ENCODE measurements at places on chromosomes 2 and 18.

DNA sequence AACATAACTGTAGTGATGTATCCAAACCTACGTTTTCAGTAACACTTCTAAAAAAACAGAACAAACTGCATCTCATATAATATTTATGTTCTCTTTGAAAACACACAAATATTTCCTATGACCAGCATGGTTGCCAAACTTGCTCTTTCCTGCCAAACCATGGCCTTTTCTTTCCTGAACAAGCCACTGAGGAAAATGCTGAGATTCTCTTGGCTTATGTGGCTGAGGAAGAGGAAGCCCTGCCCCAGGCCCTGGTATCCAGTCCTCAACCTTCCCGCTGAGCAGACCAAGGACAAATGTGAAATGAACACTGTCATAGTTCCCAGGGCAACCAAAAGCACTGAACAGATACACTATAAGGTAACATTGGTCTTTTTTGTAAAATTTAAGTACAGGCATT is 35.9 kb upstream of the NARS1 start:
- no peak for DNase-seq

DNA sequence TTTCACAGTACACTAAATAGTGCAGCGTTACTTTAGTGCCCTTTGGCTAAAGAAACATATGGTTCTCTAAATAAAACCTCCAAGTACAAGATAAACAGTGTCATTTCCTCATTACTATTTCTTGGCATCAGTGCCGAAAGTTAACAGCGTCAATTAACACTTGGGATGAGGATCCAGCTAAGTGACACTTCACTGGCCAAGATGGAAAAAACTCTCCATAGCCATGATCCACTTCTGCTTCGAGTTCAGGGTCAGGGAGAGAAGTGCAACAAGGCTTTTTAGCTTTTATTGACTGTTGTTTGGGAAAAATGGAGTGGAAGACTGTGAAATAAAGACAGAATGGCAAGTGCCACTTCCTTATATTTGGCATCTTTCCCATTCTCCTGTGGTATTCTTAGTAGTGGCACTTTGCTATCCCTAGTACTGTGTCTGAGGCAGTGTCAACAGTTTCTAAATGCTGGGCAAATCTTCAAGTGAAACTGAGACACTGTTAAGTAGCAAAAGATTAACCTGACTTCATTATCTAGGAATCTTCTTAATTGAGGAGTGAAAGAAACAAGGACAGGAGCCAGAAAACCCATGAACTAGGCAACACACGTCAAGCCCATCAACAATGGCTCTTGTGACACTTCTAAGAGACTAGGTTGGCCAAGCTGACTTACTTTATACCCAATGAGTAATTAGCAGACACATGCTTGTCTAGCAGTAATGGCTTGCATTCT is 222.5 kb upstream of the SESTD1 start:
- no peak for DNase-seq

- no peak for DNase-seq
Observed at GRCh38 chr18:39751921-39752320, 2186.3 kb upstream of the CELF4 start.

DNA sequence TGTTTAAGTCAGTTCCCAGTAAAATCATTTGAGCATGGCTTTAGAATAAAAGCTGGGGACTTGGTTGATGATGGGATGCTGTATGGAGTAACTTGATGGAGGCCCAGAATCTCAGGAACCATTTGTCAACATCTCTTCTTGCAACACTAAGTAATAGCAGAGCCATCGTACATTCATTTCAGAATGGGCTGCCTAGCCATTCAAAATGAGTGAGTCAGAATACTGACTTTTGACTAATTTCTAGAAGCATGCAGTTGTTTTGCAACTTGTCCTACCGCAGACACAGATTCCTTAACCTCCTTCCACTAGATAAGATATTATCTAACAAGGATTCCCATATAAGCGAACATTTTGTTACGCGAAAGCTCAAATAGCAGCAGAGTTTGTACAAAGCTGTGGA is 229.5 kb downstream of the CNTNAP5 start:
- DNase-seq, result no peak

GRCh38 chr2:36123995-36124394 is 231.6 kb upstream of the CRIM1 start:
- DNase-seq, result no peak
